ENCODE measurements at places on chromosomes 11 and 22.

DNA sequence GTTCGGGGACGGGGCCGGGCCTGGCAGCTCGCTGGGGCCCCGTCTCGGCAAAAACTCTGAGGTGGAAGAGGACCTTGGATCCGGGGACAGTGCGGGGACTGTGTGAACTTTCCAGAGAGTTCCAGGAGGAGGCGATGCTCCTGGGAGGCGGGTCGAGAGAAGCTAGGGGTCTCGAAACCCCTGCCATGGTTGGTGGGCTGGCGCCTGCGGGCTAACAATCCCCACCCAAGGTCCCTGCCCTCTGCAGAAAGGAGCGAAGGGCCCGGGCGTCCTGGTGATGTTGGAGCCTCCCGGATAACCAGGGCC, 4.7 kb upstream of the GRK2 start:
- no peak for DNase-seq

- no peak for DNase-seq
Observed at GRCh38 chr11:115674176-115674936, 170.1 kb upstream of the CADM1 start.

DNA sequence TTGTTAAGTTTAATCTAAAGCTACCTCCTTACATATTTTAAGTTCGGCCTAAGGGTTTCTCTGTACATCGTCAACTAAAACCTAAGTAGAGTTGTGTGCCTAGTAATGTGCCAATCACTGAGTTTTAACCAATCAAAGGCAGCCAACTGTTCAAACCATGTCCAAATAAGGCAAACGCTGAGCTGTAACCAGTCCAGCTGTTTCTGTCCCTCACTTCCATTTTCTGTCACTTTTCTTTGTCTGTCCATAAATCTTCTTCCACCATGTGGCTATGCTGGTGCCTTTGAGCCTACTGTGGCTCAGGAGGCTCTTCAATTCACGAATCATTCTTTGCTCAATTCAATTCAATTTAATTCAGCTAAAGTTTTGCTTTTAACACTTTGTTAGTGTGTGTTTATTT, 13.9 kb upstream of the ATXN10 start:
- DNase-seq, result no peak

DNA sequence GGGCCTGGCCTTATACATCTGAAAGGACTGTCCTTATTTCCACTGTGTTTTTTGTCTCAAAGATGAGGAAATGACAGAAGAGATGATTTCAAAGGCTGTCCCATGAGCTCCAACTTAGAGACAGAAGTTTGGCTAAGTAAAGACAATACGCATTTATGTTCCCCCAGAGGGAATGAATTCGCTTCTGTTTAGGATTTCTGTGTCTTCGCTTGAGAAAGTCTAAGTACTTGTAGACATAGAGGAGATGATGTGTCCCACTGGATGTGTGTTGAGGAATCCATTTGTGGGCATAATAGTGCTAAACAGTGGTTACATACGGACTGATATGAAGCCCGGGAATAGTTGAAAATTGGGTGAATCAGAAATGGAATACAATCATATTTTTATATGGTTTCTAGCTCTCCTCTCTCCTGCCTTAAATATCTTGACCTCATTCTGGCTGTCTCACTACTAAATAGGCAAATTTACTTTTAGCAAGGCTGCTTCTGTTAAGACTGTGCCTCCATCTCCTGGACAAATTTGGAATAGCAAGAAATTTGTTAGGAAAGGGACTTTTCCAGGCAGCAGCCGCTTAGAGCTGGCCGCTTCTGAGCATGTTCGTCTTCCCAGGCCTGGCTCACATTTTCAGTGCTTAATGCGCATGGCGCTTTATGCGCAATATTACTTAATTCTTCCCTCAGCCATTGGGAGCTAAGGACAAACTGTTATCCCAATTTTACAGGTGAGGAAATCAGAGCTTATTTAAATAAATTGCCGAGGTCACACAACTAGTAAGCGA, 1.9 kb upstream of the PEX26 start:
- peak; percentile 61 for DNase-seq

GRCh38 chr11:76768088-76768908, 14.9 kb upstream of the TSKU start:
- DNase-seq, result no peak

DNA sequence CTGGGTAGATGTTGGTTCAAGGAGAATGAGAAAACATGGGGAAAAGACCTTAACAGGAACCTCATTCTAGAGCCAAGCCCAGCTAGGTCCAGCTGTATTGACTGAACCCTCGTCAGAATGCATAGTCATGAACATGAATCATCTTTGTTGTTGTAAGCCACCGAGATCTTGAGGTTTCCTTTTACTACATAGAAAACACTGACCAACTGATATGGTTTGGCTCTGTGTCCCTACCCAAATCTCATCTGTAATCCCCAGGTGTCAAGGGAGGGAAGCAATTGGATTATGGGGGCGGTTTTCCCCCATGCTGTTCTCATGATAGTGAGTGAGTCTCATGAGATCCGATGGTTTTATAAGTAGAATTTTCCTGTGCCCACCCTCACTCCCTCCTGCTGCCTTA, 19.4 kb upstream of the PHOX2A start:
- no peak for DNase-seq

DNA sequence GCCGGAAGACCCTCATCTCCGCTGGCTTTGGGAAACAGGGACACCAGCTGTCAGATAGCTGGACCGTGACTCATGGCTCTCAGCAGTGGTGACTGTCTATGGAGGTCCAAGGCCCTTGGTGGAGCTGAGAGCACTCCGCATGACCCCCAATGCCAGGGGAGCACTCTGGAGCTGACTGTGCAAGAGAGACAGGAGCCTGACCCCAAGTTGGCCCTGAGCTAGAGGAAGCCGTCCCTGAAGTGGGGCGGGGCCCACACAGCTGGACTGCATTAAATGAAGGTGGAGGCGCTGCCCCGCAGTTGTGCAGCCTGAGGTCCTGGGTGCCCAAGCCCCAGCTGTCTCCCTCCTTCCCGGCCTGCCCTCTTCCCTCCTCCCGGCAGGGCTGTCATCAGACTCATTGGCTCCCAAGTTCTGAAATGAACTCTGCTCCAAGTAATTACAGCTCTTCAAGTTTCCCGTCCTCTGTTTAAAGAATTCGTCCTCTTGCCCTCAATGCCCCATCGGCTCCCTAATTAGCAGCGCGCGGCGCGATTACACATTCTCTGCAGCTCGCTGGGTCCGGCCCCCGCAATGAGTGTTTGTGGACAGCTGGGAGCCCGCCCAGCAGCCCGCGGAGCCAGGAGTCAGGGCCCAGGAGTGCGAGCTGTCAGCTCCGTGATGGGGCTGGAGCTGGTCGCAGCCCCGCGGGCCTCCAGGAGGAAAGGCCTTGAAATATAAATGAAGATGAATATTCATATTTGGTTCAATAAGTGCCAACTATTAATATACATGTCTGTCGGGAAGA, 93.2 kb upstream of the LMO1 start:
- DNase-seq, result no peak

DNA sequence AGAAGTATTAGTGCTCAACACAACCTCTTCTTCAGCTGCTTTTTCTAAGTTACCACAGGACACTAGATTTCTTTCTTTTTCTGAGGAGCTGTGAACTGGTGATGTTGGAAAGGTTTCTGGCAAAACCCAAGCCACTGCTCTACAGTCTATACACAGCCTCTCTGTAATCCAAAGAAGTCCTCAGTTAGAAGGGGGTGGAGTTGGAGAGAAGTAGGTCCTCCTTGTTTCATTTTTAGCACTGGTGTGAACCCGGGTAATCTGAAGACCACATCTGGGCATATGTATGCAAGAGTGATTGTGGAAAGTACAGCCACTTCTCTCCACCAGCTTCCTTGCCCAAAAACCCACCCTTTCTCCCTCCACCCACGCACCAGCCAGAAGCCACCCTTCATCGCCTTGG, 1168.1 kb downstream of the LRRC4C start:
- DNase-seq, result no peak

Data from T1000 (cell line).